Fibroblast of lung (primary cell): ENCODE measurements at places on chromosomes 6 and 20. TPM values are rescaled to one million over a fixed set of nuclear protein-coding genes. Genes with fewer than 3 reads are reported as not detected.

BMP2 gene
- total RNA-seq: 10.6 and 15.9 TPM in 2 replicates

TREML1 gene
- total RNA-seq: not detected in 2 replicates

TAAR9 gene
- total RNA-seq: not detected in 2 replicates

SALL4 gene
- total RNA-seq: 0.51 and 1.5 TPM in 2 replicates

ZSCAN23 gene
- total RNA-seq: 4.9 and 5.1 TPM in 2 replicates

NHLRC1 gene
- 3.1 and 3.5 TPM in 2 replicates for total RNA-seq

SLC13A3 gene
- 4.1 and 5.6 TPM in 2 replicates for total RNA-seq

DYNLRB1 gene
- 39.8 and 107 TPM in 2 replicates for total RNA-seq

YWHAB gene
- 77.6 and 89.7 TPM in 2 replicates for total RNA-seq
